Cardiac muscle cell (in vitro differentiated cells and primary cell): ENCODE measurements at places on chromosomes 2 and 18. TPM values are rescaled to one million over a fixed set of nuclear protein-coding genes. Genes with fewer than 3 reads are reported as not detected.

CERKL gene
- 0.11 and 0.15 TPM in 2 replicates for total RNA-seq

SKOR2 gene
- total RNA-seq = not detected in 2 replicates

MTX2 gene
- 50.9 and 60.7 TPM in 2 replicates for total RNA-seq

PMAIP1 gene
- total RNA-seq = 0.81 and 1.1 TPM in 2 replicates

SERPINB3 gene
- not detected in 2 replicates for total RNA-seq

GNAL gene
- 10.4 and 13.3 TPM in 2 replicates for total RNA-seq

SLC9A4 gene
- total RNA-seq = not detected in 2 replicates

DNA sequence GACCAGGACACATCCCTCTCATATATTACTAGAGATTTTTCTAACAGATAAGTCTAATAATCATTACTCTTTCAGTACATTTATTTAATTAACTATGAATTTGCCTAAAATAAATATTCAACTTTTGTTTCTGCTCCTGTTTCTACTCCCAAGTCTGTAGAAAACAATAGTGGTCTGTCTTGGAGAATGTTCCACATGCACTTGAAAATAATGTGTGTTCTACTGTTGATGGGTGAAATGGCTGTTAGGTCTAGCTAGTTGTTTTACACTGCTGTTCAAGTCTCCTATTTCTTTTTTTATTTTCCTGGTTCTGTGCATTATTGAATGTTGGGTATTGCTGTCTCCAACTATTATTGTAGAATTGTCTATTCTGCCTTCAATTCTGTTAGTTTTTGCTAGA, 47.2 kb downstream of the SPOPL start:
- H3K4me1 ChIP-seq = peaks cover 10% of the 10 kb centered on the region
- H3K27me3 ChIP-seq = no peaks in the 10 kb centered on the region
- no peak overlapping the region for H3K4me3 ChIP-seq
- no peak overlapping the region for H3K27ac ChIP-seq
- H3K36me3 ChIP-seq = peaks cover 20% of the 10 kb centered on the region

DNA sequence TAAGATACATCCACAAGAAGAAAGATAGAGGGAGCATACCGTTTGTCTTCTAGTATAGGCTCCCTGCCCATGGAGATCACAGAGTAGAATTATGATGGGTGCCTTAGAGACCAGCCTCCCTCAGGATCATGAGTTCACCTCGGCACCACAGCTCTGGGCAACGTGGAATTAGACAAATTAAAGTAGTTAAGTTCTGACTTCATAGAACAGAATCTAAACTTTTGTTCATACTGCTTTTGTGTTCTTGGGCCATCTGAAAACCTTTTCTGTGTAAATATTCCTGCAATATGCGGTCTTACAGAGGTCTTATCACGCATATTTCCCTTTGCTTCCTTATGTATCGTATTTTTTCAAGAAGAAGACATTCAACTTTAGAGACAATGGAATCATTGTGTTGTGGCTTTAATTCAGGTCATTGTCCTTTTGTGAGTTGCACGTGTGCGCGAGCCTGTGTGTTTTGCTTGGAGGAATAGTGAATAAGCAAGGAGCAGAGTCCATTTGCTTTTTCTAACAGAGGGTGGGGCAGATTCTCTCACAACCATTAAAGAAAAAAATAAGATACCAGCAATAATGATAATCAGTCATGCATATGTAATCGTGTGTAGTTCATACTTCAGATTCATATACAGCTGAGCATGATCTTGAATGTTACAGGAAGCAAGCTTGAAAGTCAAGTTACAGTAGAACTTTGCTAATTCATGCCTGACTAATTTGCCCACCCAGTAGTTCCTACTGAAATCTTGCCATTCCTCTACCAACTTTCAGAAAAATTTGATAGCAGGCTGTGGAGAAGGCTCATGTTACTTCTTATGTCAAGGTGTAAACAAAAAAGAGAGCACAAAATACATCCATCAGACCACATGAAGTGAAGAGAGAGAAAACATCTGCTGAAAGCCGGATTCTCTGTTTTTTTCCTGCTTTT, 243.6 kb downstream of the NEDD4L start:
- no peaks in the 10 kb centered on the region for H3K36me3 ChIP-seq
- H3K27me3 ChIP-seq = no peaks in the 10 kb centered on the region
- no peak overlapping the region for H3K4me3 ChIP-seq
- peaks cover 23% of the 10 kb centered on the region for H3K4me1 ChIP-seq

DNA sequence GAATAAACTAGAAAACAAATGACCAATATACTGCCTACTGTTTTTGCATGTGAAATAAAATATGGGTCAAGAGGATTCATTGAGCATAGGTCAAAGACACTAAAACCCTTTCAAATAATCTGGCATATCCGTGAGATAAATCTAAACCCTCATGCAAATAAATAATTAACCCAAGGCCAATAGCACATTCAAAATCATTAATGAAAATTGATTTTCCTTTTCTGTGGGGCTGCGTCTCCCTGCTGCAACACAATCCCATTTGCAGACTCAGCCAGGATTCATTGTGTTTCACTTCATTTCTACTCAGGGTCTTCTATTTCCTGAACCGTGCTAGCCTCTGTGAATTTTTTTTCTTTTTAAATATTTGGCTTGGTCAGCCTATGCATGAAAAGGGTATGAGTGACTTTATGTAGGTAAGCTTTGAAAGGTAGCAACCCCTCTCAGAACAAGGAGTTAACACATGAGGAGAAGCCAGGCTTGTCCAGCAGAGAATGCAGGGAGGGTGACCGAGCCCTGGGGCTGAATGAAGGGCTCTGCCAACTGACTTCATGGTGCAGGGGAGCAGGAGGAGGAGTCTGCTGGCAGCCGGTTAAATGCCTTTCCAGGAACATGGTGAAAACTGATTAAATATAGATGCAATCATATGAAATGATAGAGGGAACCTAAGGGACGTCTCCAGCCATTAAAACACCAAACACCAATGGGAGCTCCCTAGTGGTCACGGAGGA, 10.3 kb upstream of the CTAGE1 start:
- no peaks in the 10 kb centered on the region for H3K27me3 ChIP-seq
- no peaks in the 10 kb centered on the region for H3K4me1 ChIP-seq
- no peak overlapping the region for H3K27ac ChIP-seq

DNA sequence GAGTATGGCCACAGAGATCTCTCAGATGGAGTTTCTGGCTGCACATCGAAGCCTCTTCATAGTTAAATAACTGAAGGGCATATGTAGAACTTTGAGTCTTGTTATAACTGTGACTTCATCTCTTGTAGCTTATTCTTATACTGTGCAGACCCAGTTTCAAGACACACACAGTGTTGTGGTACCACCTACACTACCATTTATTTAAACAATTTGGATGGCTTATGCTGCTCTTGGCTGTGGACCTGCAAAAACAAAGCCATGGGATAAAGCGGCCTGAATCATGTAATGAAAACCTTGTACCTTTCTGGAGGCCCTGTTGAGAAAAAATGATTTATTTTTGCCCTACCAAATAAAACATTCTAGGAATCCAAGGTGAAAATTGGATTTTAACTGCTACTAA, 262.8 kb upstream of the RASGRP3 start:
- peaks cover 27% of the 10 kb centered on the region for H3K4me1 ChIP-seq
- H3K36me3 ChIP-seq = peaks cover 12% of the 10 kb centered on the region
- peak; percentile 20 for DNase-seq
- peak overlapping the region; percentile 11 for H3K27ac ChIP-seq
- H3K27me3 ChIP-seq = no peaks in the 10 kb centered on the region
- H3K4me3 ChIP-seq = no peak overlapping the region

DNA sequence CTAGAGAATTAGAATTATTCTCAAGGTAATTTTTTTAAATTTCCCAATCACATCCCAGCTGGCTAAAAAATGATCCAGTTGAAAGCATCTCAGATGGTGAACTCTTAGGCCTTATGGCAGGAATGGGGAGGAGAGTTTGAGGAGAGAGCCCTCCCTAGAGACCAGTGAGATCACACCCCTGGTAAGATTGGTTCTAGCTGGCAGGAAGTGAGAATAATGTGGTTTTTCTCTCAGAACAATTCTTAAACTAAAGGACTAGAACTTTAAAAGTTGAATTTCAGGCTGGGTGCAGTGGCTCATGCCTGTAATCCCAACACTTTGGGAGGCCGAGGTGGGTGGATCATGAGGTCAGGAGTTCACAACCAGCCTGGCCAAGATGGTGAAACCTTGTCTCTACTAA, 120.2 kb downstream of the MYO3B start:
- no peaks in the 10 kb centered on the region for H3K36me3 ChIP-seq
- no peak overlapping the region for H3K27ac ChIP-seq
- H3K27me3 ChIP-seq = no peaks in the 10 kb centered on the region
- no peaks in the 10 kb centered on the region for H3K4me1 ChIP-seq
- no peak overlapping the region for H3K4me3 ChIP-seq
- no peak for DNase-seq

GRCh38 chr2:54372361-54372760, 83.8 kb upstream of the SPTBN1 start:
- DNase-seq = no peak
- no peak overlapping the region for H3K4me3 ChIP-seq
- H3K27ac ChIP-seq = no peak overlapping the region
- H3K36me3 ChIP-seq = no peaks in the 10 kb centered on the region

DNA sequence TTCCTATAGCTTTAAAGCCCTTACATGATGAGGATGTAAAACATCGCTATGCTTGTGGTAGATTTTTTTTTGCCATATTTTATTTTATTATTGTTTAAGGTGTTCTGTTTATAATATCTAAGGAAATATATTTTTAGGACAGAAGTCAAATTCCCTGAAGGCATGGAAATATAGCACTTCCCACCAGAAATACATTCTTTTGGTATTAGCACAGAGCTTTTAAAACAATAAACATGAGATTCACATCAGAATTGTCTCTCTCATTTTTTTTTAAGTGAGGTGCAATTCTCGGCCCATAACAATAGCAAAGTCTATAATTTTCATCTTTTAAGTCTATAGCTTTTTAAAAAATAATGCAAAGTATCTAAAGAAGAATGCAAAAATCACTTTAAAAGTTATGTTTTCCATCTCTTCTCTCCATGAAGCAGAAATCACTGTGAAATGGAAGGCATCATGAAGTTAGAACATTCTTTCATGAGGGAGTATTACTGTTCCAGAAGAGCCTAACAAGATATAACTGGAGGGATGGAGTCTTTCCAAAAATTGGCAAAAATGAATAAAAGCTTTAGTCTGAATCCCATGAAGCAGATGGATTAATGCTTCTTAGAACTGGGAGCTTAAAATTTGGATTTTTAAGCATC, 283.6 kb upstream of the TRIB2 start:
- H3K36me3 ChIP-seq = no peaks in the 10 kb centered on the region
- DNase-seq = no peak
- no peaks in the 10 kb centered on the region for H3K27me3 ChIP-seq
- no peak overlapping the region for H3K4me3 ChIP-seq

DNA sequence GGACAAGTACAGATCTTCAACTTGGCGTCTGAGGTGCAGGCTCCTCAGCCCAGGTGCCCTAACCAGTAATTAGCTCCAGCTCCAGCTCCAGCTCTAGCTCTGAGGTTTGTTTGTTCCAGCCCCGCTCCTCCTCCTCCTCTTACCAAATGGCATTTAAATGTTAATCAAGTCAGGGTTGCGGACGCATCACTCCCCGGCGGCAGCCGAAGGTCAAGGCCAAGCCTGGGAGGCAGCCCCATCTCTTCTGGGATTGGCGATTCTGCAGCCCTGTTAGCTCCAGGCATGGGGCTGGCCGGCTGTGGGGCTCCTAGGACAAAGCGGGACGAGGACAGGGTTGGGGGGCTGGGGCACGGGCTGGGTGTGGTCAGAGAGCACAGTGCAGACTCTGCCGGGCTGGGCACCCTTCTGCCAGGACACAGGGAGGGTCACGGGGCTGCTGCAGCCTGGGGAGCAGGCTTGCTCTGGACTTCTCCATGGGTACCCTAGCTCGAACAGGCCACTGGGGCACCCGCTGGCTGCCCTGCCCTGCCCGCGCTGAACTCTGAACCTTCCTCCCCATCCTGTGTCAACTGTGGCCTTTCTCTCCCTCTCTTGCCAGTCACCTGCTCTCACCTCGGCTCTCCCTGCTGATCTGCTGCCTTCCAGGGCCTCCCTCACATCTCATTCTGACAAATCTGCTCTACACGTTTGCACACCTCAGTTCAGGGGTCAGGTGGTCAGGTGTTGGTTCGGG, 203.3 kb downstream of the CELF4 start:
- no peaks in the 10 kb centered on the region for H3K4me1 ChIP-seq
- H3K36me3 ChIP-seq = no peaks in the 10 kb centered on the region
- H3K4me3 ChIP-seq = no peak overlapping the region
- DNase-seq = no peak
- peaks cover 66% of the 10 kb centered on the region for H3K27me3 ChIP-seq

GRCh38 chr2:236309669-236310029, 45.4 kb upstream of the ASB18 start:
- peak; percentile 58 for DNase-seq
- no peaks in the 10 kb centered on the region for H3K36me3 ChIP-seq
- no peak overlapping the region for H3K4me3 ChIP-seq
- no peaks in the 10 kb centered on the region for H3K27me3 ChIP-seq
- H3K27ac ChIP-seq = no peak overlapping the region
- no peaks in the 10 kb centered on the region for H3K4me1 ChIP-seq

DNA sequence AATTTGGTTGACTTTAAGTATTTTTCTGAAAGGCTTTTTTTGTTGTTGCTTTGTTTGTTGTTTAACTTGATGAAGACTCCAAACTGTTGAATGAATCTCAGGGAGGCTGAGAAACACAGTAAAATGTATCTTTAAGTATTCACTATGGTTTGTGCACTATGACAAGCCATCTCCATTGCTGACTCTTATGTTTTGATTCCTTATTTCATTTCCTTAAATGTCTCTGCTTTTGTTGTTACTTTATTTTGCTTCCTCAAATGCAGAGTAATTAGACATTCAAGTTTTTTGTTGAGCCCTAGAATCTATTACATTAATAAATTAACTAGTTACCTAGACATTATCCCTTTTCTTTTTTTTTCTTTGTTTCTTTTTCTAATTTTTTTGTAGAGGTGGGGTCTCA, 46.3 kb upstream of the SLC39A10 start:
- H3K27ac ChIP-seq = no peak overlapping the region
- H3K4me1 ChIP-seq = peaks cover 17% of the 10 kb centered on the region
- no peak overlapping the region for H3K4me3 ChIP-seq

GRCh38 chr2:133641497-133641896, 73.2 kb upstream of the NCKAP5 start:
- H3K4me1 ChIP-seq = no peaks in the 10 kb centered on the region
- H3K4me3 ChIP-seq = no peak overlapping the region
- H3K27me3 ChIP-seq = no peaks in the 10 kb centered on the region
- no peak overlapping the region for H3K27ac ChIP-seq
- no peaks in the 10 kb centered on the region for H3K36me3 ChIP-seq
- no peak for DNase-seq

DNA sequence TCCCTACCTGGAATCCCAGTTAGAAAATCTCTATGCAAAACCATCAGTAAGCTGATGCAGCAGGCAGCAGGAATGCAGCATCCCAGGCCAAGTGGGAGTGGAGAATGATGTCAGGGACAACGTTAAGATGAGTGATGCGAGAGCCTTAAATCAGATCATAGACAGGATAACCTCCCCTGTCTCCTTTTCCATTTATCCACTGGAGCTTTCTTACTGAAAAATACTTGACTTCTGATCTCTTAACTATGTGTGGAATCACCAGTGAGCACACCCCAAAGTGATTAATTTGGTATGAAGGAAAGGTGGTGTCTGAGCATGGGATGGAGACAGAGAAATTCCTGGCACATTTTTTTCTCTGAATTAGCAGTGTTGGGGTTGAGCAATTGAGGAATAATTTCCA, 98.0 kb downstream of the RND3 start:
- H3K27me3 ChIP-seq = no peaks in the 10 kb centered on the region
- no peak for DNase-seq
- H3K4me1 ChIP-seq = no peaks in the 10 kb centered on the region
- H3K4me3 ChIP-seq = no peak overlapping the region
